Activated CD4-positive, alpha-beta memory T cell treated with anti-CD3 and anti-CD28 coated beads, Interleukin-2, amount 10 ng/mL, durations not matched to agents 7 days and 5 days (primary cell): ENCODE measurements at places on chromosomes 3 and 15.

DNA sequence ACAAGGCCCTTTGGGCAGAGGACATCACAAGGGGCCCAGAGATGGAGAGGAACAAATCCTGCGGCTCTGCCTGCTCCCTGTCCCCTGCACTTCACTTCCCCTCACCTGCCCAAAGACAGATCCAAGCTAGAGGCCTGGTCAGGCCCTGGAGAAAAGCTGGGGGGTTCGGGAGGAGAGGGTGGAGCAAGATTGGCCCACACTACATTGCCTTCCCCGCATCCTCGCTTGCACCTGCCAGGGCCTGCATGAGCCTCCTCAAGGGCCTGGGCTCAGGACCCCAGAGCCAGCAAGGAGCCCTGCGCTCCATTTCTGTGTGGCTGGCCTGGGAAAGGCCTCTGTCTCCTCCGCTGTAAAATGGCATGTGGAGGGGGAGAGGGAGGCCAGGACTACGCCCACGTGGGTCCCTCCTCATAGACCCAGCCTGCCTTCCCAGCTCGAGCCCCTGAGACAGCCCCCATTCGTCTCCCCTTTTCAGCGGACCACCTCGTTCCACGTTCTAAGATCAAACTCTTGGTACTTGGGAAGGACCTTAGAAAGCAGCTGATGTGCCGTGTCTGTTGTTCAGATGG is 106.0 kb downstream of the HMG20A start:
- DNase-seq = no peak

- DNase-seq = no peak
Observed at GRCh38 chr3:182400838-182401237, 392.5 kb upstream of the ATP11B start.

DNA sequence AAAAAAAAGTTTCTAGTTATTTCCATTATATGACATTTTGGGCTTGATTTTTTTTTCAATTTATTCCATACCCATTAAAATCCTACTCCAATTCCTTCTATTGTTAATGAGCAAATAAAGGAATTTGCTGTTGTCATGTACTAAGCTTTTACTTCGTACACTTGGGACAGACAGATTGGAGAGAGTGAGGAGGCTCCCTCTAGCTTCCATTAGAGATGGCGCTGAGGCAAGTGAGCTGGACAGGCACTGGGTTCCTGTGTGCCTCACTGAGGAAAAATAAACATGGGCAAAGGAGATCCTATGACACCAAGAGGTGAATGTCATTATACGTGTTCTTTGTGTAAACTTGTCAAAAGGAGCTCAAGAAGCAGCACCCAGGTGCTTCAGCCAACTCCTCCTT is 441.1 kb upstream of the MDFIC2 start:
- DNase-seq = no peak

DNA sequence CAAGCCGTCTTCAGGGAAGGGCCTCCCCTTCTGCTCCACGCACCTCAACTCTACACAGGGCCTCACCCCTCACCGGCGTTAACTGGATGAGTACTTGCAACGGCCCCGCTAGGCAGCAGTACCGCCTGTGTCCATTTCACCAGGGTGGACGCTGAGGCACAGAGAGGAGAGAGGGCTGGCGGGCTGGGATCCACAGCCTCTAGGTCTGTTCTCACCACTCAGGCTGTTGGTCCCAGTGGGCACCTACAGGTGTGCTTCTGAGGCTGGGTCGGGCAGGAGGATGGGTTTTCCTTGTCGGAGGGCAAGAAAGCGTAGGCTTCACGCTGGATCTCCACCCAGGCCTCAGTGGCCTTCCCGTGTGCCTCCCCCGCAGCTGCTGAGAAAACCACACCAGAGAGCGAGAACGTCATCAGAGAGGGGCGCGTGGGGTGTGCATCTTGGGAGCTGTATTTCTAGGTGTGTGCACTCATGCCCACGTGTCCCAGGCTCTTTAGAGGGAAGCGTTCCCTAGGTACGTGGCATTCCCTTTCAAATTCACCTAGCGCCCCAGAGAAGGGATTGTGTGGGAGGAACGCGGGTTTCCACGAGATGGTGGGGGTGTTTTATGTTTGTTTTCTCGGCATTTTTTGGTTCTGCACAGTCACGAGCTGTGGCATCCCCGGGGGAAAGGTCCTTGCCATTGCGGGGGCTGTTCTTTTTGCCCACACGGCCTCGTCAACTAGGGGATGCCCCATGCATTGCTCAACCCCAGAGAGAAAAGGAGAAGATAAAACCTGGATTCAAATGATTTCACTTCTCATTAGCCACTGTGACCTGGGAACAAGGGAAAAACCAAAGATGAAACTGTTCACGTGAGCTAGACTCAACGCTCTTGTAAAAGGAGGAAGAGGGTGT is 67.7 kb downstream of the MGLL start:
- DNase-seq = no peak

DNA sequence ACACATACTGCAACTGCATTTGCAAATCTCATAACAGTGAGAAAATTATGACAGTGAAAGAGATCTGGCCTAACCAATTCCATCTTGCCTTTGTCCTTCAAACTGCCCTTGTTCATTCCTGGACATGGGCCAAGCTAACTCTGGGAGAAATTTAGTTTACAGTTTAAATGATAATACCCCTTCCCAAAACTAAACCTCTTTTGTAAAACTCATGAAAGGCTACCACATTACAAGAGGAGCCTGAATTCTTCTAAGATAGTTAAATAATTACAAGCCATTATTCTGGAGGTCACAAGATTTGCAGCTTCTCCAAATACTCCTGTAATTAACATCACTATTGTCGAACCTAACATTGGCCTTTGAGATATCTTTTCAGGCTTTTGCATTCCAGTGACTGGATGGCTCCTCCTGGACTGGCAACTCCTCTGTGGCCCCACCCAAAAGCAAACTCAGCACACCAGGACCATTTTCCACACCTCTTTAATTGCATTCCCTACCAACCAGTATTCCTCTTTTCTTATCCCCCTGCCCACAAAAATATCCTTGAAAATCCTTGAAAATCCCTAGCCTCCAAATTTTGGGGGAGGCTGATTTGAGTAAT is 8.8 kb upstream of the FAM240A start:
- DNase-seq = no peak

DNA sequence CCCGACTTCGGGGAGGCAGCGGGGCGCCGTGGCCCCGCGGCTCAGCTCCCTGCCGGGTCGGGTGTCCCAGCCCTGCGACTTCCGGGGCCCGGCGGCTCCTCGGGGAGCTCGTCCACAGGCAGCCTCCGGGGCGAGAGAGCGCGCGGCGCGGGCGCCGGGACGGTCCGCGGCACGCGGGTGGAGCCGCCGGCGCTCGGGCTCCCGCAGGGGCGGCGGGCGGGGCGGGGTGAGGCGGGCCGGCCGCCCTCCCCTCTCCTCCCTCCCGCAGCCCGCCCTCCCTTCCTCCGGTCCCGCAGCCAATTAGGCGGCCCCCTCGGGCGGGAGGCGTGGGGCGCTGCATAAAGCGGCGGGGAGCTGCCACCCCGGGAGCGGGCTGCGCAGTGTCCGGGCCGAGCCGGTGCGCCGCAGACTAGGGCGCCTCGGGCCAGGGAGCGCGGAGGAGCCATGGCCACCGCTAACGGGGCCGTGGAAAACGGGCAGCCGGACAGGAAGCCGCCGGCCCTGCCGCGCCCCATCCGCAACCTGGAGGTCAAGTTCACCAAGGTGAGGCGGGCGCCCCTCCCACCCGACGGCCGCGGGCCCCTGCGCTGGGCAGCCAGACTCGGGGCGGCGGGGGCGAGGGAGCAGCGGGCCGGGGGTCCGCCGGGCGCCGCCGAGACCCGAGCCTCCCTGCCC is at the start of gene ALDH1A3:
ALDH1A3 (plus strand) TSS at position 368 of the 675 bp plus-strand sequence; CDS start at position 445, 77 bp downstream.
- DNase-seq = no peak

- DNase-seq = no peak
Observed at GRCh38 chr3:183265157-183265642, 12.1 kb downstream of the B3GNT5 start.

- DNase-seq = no peak
Observed at GRCh38 chr3:118110211-118110610, 924.4 kb downstream of the IGSF11 start.

- no peak for DNase-seq
Observed at GRCh38 chr3:48428572-48429316, 1.1 kb downstream of the PLXNB1 start.

DNA sequence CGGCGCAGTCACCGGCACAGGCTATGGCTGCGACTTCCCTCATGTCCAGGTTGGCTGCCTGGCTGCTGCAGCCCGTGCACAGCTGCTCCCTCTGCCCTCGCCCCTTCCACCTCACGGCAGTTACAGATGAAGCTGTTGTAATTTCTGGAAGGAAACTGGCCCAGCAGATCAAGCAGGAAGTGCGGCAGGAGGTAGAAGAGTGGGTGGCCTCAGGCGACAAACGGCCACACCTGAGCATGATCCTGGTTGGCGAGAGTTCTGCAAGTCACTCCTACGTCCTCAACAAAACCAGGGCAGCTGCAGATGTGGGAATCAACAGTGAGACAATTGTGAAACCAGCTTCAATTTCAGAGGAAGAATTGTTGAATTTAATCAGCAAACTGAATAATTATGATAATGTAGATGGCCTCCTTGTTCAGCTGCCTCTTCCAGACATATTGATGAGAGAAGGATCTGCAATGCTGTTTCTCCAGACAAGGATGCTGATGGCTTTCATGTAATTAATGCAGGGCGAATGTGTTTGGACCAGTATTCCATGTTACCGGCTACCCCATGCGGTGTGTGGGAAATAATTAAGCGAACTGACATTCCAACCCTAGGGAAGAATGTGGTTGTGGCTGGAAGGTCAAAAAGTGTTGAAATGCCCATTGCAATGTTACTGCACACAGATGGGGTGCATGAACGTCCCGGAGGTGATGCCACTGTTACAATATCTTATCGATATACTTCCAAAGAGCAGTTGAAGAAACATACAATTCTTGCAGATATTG is 13.2 kb upstream of the GNB4 start:
- peak; percentile 24 for DNase-seq

- no peak for DNase-seq
Observed at GRCh38 chr3:119239206-119239820, 1.4 kb downstream of the B4GALT4 start.

- no peak for DNase-seq
Observed at GRCh38 chr15:28986726-28987125, 101.0 kb downstream of the APBA2 start.

GRCh38 chr15:71228403-71228802 is 113.1 kb downstream of the THSD4 start:
- no peak for DNase-seq

DNA sequence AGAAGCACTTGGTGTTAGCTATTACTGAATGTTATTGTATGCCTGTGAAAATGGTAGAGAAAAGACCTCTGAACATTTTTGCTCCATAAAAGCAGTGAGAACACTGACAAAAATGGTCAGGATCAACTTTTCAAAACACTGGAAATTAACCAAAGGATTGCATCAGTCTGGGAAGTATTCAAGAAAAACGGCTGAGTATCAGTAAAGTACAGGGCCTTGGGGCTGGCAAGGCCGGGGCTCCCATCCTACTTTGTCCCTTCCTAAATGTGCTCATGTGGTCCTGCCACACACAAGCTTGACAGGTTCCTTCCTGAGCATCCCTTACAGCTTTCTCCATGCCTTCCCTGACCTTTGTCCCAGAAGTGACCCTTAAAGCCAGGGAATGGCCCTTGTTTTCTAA is 84.0 kb downstream of the CFAP20DC start:
- DNase-seq = no peak

DNA sequence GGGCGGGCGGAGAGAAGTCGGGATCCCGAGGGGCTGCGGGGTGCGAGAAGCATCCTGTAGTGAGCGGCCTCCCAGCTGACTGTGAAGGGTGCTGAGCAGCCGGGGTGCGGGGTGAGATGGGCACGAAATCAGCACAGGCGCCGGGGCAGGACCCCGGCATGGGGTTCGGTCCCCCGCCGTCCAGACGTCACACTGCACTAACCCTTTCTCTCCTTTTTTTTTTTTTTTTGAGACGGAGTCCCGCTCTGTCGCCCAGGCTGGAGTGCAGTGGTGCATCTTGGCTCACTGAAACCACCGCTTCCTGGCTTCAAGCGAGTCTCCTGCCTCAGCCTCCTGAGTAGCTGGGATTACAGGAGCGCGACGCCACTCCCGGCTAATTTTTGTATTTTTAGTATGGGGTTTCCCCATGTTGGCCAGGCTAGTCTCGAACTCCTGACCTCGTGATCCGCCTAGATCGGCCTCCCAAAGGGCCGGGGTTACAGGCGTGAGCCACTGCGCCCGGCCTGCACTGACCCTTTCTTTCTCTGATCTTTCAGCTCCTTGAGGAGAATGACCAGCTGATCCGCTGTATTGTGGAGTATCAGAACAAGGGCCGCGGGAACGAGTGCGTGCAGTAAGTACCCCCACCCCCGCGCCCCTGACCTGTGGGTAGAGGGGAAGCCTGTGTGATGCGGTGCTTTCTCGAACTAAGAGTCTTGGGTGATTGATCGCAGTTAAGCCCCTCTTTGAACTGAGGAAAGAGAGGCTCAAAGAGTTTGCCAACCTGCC is 513 bp downstream of the SS18L2 start:
- DNase-seq = peak; percentile 33

GRCh38 chr3:69972672-69973071 is 26.9 kb upstream of the SAMMSON start:
- DNase-seq = no peak

GRCh38 chr3:157180262-157180661 is 20.3 kb upstream of the CCNL1 start:
- no peak for DNase-seq

DNA sequence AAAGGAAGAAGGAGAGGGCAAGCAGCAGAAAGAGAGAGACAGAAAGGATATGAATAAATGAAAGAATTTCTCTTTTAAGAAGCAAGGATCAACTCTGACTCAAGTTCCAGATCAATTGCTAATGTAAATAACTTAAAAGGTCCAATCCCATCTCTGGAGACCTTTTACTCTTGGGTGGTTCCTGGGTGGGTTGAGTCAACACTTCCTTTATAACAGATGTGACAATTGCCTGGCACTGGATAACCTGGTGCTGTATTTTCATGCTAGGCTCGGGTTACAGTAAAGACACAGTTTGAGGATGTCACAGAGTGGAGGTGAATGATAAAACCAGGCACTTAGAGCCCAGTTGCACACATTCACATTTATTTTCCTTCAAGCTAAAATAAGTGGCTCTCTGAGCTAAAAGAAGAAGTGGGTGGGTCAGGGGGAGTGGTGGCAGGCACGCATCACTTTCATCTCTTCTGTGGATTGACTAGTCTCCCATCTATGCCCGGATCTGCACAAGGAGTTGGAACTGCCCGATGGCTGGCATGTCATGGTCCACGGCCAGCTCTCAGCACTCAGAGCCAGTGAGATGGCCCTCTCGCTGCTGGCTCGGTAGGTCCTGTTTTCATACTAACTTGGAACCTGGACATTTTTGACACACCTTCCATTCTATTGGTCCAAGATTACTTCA is 465.8 kb downstream of the FOXP1 start:
- DNase-seq = no peak
